ENCODE measurements at places on chromosomes 5 and 9. TPM values are rescaled to one million over a fixed set of nuclear protein-coding genes. Genes with fewer than 3 reads are reported as not detected.

DNA sequence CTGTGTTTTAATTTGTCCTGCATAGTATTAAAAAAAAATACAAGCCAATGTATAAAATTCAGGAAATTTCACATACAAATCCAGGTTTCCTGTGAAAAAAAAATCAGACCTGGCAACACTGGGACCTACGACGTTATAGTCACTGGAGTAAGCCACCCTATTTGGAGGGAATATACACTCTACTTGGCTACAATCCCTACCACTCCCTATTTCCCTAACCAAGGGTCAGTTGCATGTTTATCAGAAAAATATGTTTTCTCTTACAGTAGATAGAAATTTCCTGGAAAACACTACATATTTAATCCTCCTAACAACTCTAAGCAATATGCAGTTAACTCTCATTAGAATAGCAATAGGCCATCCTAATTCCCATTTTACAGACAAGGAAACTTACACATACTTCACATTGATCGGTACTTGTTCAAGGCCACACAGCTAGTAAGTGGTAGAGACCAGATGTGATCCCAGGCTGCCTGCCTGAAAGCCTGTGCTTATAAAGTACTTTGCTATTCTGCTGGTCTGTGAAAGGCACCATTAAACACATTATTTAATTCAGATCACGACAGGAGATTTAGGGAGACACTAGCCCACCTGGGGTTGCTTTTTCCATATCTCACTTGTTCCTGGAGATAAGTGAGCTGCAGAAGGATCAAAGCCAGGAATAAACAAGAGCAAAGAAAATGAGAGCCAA lies 70.8 kb downstream of the MFAP3 start:
- DNase-seq: no peak

DNA sequence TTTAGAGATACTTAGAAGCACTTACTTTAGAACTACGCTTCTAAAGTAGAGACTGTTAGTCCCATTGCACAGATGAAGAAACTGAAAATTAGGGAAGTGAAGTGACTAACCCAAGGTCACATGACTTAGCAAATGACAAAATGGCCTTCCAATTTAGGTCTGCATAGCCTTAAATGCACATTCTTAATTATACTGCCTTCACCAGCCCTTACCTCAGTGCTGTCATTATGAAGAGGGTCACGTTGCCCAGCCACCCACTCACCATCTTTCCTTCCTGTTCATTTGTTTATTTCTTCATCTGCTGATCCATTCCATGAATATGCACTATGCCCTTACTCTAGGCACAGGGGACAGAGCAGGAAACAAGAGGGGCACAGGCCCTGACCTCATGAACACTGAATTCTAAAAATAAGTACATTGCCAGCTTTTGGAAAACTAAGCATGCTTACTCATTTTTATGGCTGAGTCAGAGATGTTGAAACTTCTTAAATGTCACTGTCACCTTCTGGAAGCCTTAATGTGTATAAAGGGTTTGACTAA lies 8.6 kb downstream of the HAVCR2 start:
- no peak for DNase-seq

DNA sequence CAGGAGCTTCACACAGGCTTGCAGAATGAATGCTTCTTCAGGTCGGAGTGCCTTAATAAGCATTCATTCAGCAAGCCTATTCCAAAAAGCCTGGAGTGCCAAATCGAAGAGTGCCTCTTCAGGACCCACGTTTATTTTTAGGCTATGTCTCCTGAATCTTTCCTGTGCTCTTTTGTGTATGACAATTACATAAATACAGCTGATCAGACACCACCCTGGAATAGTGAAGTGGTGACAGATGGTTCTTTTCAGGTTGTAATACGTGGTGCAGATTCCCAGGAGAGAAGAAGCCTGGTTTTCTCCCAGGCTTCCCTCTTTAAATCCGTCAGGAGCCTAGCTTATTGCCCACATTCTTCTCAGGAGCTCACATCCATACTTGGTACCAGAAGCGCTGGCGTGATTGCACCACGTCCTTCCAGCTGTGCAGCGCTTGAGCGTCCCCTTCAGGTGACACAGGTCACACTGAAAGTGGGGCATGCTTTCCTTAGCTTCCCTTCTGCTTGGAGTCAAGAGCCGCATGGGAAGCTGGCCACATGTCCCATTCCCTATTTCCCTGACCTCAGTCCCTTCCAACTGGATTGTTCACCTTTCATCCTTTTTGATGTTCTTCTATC lies 123.1 kb downstream of the ADCY2 start:
- DNase-seq: no peak

GRCh38 chr9:89593727-89594427 lies 10.9 kb upstream of the GADD45G start:
- peak; percentile 41 for DNase-seq

GRCh38 chr5:39106322-39106721 lies 32.1 kb upstream of the RICTOR start:
- DNase-seq: no peak

DNA sequence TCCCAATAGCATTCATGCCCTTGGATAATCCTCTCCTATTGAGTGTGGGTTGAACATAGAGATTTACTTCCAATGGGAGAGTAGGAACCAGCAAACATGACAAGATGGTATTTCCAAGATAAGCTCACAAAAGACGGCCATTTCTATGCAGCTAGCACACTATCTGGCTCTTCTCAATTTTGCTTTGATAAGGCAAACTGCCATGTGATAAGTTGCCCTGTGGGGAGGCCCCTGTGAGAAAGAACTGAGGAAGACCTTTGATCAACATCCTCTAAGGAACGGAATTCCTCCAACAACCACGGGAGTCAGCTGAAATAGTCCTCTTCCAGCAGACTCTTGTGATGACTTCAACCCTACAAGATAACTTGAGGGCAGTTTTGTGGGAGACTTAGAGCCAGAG lies 211.9 kb upstream of the TRPM3 start:
- DNase-seq: no peak

DNA sequence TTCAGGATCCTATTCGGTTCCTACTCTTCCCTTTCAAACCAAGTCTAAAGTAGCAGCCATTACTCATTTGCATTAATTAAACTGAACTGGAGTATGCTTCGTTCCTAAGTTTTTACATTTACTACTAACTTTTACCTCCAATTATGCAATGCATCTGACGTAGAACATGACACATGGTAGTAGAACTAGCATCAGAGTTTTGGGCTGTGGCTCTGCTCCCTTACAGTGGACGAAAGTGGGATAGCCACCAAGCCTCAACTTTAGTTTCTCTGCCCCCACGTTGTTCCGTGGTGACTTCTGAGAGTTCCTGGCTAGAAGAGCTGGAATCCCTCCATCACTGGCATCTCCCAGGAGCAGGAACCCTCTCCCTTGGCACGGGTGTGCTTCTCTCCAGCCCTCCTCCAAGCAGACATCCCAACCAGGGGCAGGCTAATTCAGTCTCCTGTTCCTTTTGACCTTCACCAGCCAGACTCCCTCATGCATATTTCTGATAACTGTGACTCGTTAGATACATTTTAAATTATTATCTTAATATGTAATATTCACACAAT lies 2.9 kb downstream of the IFNE start:
- no peak for DNase-seq

DNA sequence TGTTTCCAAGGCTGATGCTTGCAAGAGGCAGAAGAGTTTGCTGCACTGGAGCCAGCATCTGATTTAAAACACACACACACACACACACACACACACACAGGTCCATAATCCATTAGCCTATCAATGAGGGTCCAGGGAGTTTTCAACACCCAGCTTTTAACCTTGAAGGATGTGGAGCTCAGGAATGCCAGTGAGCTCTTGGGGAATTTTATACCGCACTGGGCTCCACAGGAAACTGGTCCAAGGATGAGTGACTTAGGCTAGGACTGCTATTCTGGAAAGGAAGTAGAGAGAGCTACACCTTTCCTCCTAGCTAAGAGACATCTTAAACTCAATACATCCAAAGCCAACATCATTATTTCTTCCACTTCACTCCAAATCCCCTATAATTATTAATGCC lies 942 bp upstream of the NRG2 start:
- no peak for DNase-seq

- DNase-seq: no peak
Measured at GRCh38 chr9:37348917-37349316, 73.6 kb upstream of the GRHPR start.

DNA sequence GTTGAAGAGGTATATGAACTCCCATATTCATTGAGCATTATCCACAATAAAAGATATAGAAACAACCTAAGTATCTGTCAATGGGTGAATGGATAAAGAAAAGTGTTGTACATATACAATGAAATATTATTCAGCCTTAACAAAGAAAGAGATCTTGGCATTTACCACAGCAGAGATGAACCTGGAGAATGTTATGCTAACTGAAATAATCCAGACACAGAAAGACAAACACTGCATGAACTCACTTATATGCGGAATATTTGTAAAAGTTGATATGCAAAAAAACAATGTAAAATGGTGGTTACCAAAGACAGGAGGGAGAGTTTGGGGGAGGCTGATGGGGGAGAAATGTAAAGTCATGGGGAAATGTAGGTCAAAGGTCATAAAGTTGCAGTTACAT lies 278.7 kb downstream of the ZNF608 start:
- no peak for DNase-seq

DNA sequence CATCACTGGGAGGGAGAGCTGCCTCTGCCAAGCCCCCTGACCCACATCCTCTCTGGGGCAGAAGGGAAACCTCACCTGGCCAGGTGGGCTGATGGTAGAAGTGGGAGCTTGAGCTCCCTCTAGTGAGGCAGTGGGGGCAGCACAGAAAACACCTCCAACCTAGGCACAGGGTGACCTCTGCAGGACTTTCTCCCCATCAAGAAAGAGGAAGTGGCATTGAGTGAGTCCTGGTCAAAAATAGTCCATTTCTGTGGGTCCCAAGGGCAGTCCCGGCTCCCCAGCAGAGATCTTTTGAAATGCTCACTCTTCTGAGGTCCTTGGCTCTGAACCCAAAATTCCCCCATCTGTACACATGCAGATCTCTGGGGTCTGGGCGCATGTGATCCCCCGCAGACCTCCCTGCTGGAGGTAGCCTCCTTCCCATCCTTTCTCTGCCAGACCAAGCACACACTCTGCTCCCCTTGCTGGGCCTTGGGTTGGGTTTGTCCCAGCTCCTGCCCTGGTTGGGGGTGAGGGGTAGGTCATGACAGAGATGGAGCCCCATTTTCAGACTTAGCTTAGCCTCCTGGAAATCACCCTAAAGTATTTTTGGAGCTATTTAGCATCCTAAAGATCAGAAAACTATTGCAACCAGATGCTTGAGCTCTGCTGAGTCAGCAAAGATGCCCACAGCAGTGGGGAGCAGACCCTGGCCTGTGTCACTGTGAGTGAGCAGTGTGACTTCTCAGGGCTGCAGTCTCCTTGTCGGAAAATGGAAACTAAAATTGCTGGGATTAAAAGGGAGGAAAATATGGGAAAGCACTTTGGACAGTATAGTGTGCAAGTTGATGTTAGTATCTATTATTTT lies 41.6 kb upstream of the LCP2 start:
- DNase-seq: no peak

DNA sequence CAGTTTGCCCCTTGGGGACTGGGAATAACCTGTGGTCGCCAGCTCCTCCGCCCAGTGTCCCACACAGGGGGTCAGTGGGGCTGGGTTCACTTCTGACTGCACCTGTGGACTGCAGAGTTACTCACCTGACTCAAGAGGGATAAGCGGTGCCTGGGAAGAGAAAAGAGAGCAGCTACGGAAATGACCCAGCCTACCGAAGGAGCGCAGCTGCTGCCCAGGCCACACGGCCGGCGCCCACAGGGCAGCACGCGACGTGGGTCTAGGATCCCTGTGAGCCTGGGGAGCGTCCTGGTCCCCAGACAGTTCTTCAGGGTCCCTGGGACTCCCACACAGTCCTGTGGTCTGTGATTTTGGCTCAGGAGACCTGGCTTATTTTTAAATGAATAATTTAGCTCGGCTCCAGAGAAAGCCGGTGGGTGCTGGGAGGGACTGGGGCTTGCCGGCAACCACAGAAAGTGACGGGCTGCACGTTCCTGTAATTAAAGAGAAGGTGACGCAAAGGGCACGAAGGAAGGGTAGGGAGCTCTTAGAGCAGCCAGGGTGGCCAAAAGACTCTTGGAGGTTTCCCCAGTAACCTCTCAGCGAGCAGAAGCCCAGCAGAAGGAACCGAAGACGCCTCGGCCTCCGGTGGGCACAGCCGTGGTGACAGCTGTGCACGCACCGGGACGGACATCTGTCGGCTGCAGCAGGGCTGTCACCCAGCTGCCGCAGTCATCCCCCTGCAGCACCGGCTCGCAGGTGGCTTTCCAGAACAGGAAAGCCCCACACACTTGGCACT lies 97.5 kb upstream of the FCN2 start:
- no peak for DNase-seq

DNA sequence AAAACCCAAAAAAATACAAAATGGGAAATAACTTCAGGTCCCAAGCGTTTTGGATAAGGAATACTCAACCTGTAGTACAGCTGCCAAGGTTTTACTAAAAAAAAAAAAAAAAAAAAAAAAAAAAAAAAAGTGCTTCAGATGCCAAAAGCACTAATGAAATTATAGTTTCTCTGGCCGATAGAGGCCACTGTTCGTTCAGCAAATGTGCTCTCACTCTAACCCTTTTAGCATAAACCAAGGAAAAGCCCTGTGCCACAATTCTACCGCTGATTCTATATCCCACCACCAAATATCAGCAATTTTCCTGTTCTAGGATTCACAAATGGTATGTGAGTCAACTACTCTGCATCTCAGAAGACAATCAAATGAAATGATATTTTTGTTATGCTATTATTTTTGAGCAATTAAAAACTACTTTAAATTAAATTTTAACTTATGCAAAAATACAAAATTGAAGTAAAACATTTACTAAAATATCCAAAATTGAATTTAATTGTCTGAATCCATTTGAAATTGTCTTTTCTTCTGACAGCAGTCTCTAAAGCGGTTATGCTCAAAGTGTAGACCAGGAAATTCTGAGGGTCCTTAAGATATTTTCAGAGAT lies 79.8 kb downstream of the RICTOR start:
- no peak for DNase-seq

- no peak for DNase-seq
Measured at GRCh38 chr5:14675865-14676300, 11.4 kb downstream of the OTULIN start.

Gene REEP2
- total RNA-seq: 15.6 TPM

Gene EQTN
- total RNA-seq: not detected

Gene DPYSL3
- total RNA-seq: 42.4 TPM

Gene AFAP1L1
- 38.6 TPM for total RNA-seq

Gene N4BP3
- total RNA-seq: 1.5 TPM

Gene SPATA31A5
- total RNA-seq: not detected

Gene IL12B
- not detected for total RNA-seq

Gene TRPM6
- total RNA-seq: 0.71 TPM

Gene GKAP1
- total RNA-seq: 12.5 TPM
